ENCODE measurements at places on chromosomes 12 and 14. TPM values are rescaled to one million over a fixed set of nuclear protein-coding genes. Genes with fewer than 3 reads are reported as not detected.

Gene NT5DC3
- 13.6 TPM for total RNA-seq

Gene DBX2
- not detected for total RNA-seq

Gene VPS29
- total RNA-seq, result 77.6 TPM

Gene TRHDE
- 1.0 TPM for total RNA-seq

Gene DHH
- 0.13 TPM for total RNA-seq

Gene TAS2R30
- 2.0 TPM for total RNA-seq

Gene PROX2
- total RNA-seq, result not detected

Gene HHIPL1
- 2.6 TPM for total RNA-seq

Gene BCAT1
- 244 TPM for total RNA-seq

Gene RSRC2
- 66.2 TPM for total RNA-seq

Gene METTL1
- total RNA-seq, result 66.7 TPM

Gene CCDC198
- total RNA-seq, result not detected

Gene ACVRL1
- not detected for total RNA-seq

Gene POTEG
- not detected for total RNA-seq

- peak; percentile 94 for DNase-seq
Observed at GRCh38 chr12:85280165-85280983, at the start of gene ALX1. TSS of gene ALX1 (plus strand) at chr12:85280220. CDS start at chr12:85280262, 42 bp downstream.

- no peak for DNase-seq
Observed at GRCh38 chr12:63843254-63843720, 1.2 kb upstream of the SRGAP1 start.

GRCh38 chr12:69397978-69398377, 38.4 kb downstream of the YEATS4 start:
- DNase-seq, result no peak

DNA sequence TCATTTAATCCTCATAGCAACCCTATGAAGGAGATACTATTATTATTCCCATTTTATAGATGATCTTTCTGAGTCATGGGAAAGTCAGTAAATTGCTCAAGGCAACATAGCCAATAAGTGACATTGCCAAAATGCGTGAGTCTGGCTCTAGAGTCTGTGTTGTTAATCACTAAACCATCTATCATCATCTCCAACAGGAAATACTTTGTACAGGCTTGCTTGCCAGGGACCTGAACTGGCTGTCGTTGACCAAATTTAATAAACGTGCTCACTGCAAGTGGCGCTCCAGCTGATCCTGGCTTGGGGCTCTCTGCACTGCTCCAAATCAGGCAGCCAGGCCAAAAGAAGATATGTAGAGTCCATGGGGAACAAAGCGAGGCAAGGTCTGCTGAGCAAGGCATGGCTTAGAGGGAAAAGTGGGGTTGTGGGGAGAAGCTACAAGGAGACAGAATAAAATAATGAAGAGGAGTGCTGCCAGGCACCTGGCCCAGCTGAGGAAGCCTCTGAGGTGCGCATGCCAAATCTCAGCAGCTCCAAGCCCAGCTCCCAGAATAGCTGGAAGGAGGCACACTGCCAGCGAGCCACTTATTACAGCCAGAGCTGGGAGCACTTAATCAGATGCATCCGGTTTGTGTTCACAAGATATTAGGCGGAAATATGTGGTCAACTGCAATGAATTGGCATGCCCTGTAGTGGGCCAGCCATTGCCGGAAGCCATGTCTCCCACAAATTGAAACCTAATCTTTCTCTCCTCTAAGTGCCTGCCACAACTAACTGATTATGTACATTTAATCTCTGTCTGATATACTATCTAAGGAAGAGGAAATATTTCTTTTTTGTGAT, 43.3 kb upstream of the PTPRO start:
- DNase-seq, result no peak

- DNase-seq, result no peak
Observed at GRCh38 chr12:45670346-45671065, 59.0 kb upstream of the ARID2 start.

DNA sequence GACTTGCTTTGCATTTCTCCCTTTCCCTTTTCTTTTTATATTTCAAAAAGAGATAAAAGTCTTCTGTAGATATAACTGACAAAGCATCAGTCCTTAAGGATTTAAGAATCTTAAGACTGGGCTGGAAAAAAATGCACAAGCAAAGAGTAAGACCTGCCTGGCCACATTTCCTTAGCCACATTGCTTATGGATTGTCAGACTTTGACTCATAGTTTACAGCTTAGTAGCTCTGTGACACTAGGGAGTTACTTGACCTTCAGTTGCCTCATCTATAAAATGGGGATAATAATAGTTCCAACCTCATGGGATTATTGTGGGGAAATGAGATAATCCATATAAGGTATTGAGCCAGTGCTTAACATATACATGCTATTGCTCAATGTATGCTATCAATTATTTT, 66.4 kb upstream of the STK38L start:
- no peak for DNase-seq

DNA sequence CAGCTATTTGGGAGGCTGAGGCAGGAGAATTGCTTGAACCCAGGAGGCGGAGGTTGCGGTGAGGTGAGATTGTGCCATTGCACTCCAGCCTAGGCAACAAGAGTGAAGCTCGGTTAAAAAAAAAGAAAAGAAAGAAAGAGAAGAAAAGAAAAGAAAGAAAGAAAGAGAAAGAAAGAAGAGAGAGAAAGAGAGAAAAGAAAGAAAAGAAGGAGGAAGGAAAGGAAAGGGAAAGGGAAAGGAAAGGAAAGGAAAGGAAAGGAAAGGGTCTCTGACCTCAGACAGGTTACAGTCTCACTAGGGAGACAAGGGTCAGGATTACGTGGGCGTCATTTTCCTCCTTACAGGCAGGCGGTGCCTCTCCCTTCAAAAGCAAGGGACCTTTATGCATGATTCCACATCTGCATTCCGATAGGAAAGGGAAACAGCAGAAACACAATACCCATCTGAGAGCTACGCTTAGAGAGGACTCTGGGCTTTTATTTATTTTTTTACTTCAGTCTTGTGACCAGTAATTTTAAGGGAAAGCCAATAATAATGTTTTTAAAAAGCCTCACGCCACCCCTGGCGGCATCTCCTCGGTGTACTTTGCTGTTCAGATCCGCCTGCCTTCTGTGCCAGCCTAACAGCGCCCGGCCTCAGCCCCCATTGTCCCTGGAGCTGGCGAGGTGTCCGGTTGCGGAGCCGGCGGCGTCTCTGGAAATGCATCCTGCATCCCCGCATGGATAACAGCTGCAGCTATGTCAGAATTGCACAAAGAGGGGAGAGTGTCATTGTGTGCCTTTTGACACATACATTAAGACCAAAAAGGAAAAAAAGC, 945 bp upstream of the HIP1R start:
- DNase-seq, result peak; percentile 90

DNA sequence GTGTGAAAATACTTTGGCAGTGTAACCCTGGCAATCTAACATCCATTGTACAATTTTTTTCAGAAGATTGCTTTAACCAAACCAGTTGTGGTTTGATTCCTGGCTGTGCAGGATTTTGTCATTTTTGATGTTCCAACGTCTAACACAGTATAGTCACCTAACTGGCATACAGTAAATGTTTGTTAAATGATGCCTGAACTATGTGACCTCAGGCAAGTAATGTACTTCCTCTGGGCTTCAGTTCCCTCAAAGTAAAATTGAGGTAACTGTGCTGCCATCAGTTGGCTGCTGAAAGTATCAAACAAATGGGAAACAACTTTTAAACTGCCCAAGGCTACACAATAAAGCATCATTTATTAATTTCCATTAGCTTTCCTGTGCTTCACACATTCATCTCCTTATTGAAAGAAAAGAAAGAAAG, 4.3 kb downstream of the TM7SF3 start:
- no peak for DNase-seq

- no peak for DNase-seq
Observed at GRCh38 chr14:92719421-92719820, 29.0 kb downstream of the LGMN start.

GRCh38 chr12:43742106-43742505, 16.5 kb downstream of the PUS7L start:
- DNase-seq, result no peak

DNA sequence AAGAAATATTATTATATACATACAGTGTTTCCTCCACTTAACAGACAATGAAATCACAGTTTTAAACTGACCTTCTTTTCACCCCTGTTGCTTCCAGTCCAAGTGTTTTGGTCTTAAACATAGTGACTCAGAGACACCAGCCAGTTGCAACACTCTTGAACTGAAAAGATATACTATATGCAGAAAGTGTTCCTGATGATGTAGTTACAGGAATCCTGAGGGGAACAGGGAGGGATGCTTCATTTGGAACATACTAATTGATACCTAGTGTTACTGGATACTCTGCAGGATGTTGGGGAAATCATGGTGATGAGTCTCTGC, 420.8 kb downstream of the CCDC91 start:
- DNase-seq, result no peak

GRCh38 chr14:92581966-92582566, 68.5 kb downstream of the RIN3 start:
- no peak for DNase-seq

GRCh38 chr14:64504897-64505794, 576 bp downstream of the ZBTB1 start:
- peak; percentile 88 for DNase-seq

GRCh38 chr12:91889059-91889458, 256.6 kb downstream of the BTG1 start:
- no peak for DNase-seq

GRCh38 chr12:80374615-80375014, 69.4 kb upstream of the PTPRQ start:
- no peak for DNase-seq

DNA sequence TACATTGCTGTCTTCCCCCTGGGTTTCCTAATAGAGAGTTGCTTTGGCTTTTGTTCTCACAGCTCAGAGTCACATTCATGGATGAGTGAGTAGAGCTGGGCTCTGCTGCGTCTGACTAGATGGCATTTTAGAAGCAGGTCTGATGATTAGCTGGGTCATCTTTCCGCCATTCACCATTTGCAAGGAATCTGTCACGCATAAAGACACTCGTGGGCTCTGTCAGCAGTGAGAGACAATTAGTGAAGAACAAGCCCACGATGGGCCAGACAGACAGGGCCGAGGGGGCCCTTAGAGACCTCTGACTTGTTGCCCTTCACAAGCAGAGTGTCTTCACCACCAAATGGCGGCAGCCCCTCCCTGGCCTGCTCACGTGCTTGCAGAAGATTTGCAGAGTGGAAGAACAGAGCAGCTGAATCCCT, 175.0 kb downstream of the CRADD start:
- no peak for DNase-seq

DNA sequence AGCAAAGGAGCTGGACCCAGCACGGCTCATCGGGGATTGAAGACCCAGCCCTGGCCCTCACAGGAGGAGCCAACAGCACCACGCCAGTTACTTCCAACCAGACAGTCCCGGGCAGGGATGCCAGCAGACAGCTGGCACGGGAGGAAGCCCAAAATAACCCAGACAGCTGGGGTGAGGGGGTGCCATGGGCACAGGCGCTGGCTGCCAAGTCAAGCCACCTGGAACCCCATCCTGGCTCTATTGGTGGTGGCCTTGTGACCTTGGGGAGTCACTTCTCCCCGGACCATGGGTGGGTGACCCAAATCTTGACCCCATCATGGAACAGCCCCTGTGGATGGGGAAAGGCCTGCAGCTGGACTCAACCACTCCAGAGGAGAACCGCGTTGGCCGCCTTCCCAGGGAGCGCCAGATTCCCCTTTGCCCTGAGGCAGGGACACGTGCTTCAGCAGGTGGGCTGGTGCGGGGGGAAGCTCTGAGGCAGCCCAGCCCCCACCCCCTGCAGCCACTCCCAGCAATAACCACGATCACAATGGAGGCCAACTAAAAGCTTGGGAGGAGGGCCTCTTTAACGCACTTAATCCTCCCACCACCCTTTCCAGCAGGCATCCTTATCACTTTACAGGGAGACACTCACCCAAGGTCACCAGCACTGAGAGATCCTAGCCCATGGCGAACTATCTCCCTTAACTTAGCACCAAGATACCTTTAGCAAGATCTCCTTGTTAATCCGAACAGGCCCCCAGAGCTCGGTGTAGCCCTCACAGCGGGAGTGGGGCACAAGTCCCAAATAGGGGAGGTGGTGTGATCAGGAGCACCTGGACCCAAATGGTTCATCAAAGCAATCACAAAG, 4.7 kb upstream of the RHOF start:
- DNase-seq, result no peak

GRCh38 chr14:96538990-96539317, 36.8 kb downstream of the PAPOLA start:
- DNase-seq, result no peak

DNA sequence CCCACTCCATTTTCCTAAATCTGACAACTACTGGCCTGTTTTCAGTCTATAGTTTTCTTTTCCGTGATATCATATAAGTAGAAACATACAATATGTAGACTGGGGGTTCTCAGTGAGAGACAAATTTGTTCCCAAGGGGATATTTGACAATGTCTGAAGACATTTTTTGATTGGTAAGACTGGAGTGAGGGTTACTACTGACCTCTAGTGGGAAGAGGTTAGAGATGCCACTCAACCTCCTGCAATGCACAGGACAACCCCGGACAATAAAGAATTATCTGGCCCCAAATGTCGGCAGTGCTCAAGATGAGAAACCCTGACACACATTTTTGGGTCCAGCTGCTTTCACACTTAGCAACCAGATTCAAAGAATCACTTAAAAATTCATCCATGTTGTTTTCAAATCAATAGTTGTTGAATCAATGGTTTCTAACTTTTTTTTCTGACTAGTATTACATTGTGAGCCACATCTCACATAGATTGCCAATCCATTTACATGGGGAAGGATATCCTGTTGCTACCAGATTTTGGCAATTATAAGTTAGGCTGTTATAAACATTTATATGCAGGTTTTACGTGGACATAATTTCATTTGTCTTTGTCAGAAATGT, 307.1 kb downstream of the RPL10L start:
- peak; percentile 34 for DNase-seq

GRCh38 chr14:85313560-85314207, 216.3 kb upstream of the FLRT2 start:
- DNase-seq, result no peak

GRCh38 chr12:30753751-30754382, 884 bp downstream of the CAPRIN2 start:
- no peak for DNase-seq

DNA sequence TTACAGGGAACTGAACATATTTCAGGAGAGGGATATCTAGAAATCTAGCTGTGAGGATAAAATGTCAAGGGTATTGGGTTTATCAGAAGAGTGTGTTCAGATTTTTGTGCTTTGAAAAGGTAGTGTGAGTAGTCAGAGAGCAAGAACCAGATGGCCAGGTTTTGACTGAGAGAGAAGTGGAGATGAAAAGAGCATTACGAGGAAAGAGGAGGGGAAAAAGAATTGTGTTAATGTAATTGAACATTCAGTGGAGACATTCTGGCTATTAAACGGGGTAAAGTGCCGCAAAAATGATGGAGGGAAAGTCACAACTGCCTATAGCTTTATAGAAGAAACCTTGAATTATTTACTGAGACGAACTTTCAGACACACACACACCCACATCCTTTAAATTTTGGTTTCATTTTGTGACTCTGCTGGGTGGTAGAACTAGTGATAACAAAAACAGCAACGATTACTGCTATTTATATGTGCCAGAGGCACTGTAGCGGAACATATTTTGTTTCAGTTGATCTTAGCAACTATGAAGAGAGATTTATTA, 213.6 kb downstream of the ERC1 start:
- no peak for DNase-seq

GRCh38 chr14:95200404-95200803, 43.1 kb upstream of the DICER1 start:
- no peak for DNase-seq

- no peak for DNase-seq
Observed at GRCh38 chr14:32835924-32836323, 102.8 kb upstream of the NPAS3 start.

Data from H9 (cell line).